ENCODE measurements at places on chromosomes 13 and 19. TPM values are rescaled to one million over a fixed set of nuclear protein-coding genes. Genes with fewer than 3 reads are reported as not detected.

DNA sequence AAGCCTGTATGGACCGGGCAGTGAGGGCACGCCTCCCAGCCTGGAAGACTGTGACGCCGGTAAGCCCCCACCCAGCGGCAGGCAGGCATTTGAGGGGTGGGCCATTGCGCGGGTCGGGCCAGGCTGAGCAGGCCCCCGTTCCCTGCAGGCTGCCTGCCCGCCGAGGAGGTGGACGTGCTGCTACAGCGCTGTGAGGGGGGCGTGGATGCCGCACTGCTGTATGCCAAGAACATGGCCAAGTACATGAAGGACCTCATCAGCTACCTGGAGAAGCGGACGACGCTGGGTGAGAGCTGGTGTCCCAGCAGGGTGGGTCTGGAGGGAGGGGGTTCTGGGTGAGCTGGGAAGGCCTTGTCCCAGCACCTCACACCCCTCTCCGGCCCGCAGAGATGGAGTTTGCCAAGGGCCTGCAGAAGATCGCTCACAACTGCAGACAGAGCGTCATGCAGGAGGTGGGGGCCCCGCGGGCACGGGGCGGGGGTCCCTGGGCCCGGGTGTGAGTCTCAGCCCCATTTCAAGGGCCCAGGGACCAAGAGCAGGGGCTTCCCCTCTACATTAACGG is 7.1 kb downstream of the ARHGAP45 start:
- no peak for DNase-seq

SPACA4 gene
- total RNA-seq: not detected

- DNase-seq: peak; percentile 40
Observed at GRCh38 chr19:31278555-31279435, 70.4 kb downstream of the TSHZ3 start.

GRCh38 chr13:27024074-27024461 is 147.5 kb downstream of the USP12 start:
- no peak for DNase-seq

DNA sequence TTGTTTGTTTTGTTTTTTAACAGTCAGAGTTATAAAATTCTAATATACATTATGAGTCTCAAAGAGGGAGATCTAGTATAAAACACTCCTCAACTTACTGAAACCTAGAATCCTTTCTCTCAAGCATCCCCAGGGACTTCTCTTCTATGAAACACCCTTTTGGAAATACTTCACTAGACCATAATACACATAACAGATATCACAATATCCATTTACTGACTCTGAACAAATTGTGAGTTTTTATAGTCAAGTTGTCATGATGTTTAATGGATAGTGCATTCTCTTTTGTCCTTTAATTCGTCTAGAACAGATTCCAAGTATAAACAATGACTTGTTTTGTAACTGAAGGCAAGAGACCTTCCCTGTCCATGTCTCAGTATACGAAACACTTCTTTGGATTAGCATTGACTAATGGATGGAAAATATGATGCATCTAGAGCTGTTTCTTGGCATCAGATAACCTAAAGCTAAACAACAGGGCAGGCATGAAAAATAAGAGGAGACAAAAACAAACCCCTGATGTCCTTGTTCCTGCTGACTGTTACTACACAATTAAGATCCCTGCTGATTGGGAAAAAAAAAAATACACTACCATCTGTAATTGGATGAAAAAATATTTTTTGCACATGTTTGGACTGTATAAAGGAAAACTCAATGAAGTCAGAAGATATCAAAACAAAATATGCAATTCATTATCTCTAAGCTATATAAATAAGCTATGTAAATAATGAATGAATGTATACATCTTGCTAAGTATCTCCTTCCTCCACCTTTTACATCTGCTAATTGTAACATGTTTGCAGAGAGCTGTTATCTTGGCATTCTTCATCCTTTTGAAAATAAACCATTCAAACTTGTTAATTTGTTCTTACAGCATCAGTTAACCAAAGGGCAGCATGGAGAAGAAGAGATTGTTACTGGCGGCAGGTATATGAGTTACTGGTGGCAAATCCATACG is 214.2 kb downstream of the LACC1 start:
- DNase-seq: no peak
